ENCODE measurements at places on chromosomes 16 and 17.

DNA sequence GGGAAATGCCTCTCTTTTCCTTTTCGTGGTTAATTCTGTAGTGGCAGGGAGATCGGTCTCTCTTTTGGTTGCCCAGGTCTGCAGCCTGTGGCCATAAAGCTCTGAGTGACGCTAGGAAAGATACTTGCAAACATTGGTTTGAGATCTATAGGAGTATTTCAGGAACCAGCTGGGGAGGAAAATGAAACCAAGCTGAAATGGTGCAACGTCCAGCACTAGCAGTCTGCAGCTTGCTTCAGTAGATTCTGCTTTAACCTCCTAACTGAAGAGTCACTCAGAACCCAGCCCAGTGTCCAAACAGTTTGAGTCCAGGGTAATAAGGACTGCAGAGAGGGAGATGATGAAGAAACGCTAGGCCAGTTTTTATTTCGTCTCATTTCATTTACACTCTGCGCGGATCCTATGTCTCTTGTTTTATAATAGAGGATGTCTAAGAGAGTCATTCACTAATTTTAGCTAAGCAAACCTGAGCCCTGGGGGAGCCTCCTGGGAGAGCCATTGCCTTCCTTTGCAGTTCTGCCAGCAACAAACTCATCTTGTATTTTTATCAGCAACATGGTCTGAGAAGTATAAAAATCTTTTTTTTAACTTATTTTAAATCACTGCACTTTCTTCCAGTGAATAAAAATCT is 12.0 kb downstream of the SP2 start:
- DNase-seq: no peak

- no peak for DNase-seq
Observed at GRCh38 chr17:67801626-67802175, 23.6 kb upstream of the BPTF start.

DNA sequence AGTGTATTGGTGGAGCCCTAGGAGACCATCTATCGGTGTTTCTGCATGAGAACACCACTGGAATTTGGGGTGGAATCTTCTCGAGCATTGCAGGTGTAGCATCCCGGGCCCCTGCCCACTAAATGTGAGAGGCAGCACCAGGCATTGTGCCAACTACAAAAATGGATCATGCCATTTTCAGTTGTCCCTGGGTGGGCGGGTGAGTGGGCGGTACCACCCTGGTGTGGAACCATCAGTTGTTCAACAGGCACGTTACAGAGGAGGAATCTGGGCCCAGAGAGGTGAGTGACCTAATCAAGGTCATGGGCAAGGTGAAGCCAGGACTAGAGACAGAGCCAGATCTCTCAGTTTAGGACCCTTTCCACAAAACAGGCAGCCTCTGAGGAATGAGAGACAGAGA is 8.8 kb downstream of the PIPOX start:
- DNase-seq: no peak

GRCh38 chr17:78147315-78147998 is 1.3 kb downstream of the C17orf99 start:
- DNase-seq: no peak

DNA sequence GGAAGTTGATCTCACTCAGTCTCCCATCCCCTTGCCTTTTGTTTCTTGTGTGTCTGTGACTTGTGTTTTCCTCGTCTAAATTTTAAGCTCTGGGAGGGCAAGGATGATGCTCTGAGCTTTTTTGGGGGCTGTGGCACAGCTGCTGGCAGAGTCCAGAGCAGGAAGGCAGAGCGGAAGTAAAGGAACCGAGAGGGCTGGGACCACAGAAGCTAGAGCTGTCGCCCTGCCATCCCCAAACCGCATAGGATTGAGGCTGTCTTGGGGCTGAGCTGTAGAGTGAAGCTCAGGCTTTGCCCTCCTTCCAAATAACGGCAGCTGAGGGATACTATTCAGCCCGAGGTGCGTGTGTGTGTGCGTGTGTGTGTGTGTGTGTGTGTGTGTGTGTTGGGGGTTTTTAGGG is 3.8 kb upstream of the DNAH2 start:
- no peak for DNase-seq

DNA sequence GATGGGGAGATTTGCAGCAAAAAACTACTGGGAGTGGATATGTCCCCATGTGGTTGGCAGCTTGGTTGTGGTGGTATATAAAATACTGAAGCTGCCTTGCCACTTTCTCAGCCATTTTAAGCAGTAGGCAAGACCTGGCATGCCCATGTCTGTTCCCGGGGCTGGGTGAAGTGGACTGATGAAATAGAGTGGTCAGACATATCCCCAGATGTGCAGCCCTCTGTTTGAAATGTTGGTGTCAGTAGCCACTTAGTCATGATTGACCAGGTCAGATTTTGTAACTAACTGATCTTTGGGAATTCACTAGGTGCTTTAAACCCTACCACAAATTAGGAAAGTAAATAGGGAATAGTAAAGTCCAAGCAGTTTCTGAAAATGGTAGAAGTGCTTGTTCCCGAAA is 151.6 kb downstream of the PHKB start:
- no peak for DNase-seq

DNA sequence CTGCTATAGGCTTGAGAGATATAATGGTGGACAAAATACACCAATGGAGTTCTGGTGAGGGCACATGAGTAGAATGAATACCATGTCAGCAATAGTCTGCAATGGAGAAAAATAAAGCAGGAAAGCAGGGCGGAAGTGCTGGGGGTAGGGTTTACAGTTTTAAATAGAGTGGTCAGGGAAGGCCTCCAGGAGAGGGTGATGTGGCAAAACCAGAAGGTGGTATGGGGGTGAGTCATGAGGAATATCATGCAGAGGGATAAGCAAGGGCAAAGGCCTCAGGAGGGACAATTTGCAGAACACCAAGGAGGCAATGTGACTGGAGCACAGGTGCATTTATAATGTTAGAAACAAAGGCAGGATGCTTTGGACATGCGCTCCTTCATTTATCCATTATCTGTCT is 102.0 kb downstream of the ITFG1 start:
- DNase-seq: peak; percentile 52

DNA sequence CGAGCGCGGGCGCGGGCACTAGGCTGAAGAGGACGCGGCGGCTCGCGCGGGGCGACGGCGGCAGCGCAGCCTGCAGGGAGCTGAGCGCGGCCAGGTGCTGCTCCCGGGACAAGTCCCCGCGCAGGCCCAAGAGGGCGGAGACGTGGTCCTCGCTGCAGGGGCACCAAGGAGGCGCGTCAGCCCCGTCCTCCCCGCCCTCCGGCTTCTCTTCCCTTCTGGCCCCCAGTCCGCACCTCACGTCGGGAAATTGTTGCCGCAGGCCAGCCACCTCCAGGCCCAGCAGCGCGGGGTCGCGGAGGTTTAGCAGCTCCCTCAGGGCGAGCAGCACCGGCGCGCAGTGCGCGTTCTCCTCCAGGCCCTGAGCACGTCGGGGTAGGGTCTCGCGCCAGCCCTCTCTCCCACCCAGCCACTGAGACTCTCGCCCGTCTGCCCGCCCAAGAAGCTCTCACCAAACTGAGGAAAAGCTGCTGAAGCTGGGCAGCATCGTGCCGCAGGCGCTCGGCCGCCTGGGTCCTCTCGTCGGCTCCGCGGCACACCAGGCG is 761 bp upstream of the MATCAP1 start:
- no peak for DNase-seq

DNA sequence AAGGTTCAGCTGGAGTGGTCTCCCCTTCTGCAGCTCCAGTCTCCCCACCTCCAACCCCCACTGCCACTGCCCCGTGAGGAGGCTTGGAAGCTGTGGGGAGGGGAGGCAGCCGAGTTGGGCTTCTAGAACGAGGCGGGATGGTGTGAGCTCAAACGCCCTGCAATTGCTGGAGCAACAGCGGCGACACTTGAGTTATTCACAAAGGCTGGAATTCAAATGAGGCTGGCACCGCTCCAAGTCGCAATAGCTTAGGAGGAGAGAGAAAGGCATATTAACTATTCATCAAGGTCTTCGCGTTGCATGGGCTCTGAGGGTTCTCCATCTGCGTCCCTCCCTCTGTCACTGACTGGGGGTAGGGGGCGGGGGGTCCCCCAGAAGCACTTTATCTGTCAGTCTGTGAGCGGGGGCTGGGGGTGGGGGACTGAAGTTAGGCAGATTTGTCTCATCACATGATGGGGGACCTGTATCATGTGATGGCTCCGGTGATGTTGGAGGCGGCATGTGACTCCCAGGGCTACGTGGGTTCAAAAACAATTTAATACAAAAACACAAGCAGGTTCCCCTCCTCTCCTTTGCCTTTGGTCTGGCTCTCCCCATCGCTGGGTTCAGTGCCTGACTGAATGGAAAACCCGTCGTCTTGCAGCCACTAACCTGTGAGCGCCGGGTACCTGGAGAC is 70.5 kb downstream of the RBBP6 start:
- DNase-seq: no peak

DNA sequence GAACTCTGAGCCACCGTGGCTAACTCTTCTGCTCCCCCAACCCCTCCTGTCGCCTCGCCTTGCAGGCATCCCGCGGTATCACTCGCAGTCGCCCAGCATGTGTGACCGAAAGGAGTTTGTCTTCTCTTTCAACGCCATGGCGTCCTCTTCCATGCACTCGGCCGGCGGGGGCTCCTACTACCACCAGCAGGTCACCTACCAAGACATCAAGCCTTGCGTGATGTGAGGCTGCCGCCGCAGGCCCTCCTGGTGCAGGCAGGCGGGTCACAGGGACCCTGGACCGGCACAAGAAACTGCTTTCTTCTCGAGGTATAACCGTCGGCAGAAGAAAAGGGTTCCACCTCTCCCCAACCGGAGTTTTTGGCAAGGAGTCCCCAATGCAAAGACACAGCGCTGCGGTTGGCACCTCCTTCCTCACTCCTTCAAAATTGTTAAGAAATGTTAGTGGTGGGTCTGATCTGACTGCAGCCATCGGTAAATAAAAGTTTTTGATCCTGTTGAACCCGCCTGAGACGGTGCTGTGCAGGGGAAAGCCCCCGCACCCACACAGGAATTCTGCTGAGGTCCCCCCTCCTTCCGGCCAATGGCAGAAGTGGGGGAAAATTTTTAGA is 2.6 kb downstream of the FOXF1 start:
- DNase-seq: no peak

GRCh38 chr17:27860971-27861664 is 32.0 kb downstream of the LYRM9 start:
- no peak for DNase-seq

DNA sequence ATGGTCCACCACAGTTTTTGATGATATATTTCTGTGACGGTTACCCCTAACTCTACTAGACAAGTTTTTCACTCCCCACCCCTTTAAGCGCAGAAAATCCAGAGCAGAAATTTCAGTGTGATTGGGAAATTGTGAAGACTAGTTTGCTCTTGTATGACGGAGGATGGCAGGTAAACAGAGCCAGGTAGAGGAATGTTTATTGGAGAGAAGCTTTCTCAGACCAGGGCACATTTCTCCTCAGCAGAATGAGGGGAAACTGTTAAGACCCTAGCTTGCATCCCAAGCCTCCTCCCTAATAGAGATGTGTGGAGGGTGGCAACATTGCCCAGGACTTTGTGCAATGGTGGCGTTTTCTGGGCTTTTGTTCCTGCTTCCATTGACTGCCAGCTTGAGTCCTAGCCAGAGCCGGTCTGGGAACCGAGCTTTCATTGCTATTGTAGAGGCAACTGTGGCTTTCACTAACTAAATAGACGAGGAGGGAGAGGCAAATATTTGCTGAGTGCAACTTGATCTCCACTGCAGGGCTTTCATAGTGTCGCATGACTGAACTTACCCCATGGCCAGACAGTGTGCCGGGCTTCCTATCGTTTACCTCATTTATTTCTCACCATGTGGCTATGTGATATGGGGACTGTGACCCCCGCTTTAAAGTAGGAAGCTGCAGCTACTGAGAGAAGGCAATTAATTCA is 159.6 kb upstream of the MPHOSPH6 start:
- DNase-seq: no peak

- DNase-seq: no peak
Observed at GRCh38 chr16:62224646-62225209, 188.5 kb upstream of the CDH8 start.

- no peak for DNase-seq
Observed at GRCh38 chr16:65377195-65377594, 255.3 kb upstream of the CDH11 start.

GRCh38 chr17:28735242-28735722 is 6.7 kb downstream of the NEK8 start:
- no peak for DNase-seq

DNA sequence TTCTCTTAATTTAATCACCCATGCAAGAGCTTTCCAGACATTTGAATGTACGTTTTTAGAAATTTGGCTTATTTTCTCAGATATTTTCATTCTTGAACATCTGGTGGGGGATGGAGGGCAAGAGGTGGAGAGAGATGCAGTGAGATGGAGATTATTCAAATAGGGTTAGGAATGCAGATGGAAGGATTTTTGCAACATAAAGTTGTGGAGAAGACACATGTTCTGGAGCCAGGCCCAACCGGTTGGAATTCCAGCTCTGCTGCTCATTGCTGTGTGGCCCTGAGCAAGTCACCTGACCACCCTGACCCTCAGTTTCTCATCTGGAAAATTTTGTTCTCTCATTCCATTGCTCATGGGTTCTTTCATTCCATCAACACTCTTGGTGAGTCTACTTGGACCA is 66.9 kb downstream of the IRX3 start:
- DNase-seq: no peak

- DNase-seq: no peak
Observed at GRCh38 chr16:81586977-81587625, 142.5 kb downstream of the CMIP start.

- no peak for DNase-seq
Observed at GRCh38 chr17:18004884-18005305, 32.2 kb downstream of the DRC3 start.

GRCh38 chr16:27918755-27919154 is 144.8 kb downstream of the GSG1L start:
- DNase-seq: no peak

DNA sequence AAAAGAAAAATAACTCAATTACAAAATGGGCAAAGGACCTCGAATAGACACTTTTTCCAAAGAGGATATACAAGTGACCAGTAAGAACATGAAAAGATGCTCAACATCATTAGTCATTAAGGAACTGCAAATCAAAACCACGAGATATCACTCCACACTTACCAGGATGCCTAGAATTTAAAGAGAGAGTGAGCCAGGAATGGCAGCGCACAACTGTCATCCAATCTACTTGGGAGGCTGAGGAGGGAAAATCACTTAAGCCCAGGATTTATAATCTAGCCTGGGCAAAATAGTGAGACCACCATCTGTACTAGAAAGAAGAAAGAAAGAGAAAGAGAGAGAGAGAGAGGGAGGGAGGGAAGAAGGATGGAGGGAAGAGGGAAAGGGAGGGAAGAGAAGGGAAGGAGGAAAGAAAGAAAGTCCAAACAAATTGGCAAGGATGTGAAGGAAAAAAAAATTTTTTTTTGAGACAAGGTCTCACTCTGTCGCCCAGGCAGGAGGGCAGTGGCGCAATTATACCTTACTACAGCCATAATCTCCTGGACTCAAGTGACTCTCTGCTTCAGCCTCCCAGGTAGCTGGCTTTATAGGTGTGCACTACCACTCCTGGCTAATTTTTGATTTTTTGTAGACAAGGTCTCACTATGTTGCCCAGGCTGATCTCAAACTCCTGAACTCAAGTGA is 22.6 kb downstream of the TBX2 start:
- no peak for DNase-seq

DNA sequence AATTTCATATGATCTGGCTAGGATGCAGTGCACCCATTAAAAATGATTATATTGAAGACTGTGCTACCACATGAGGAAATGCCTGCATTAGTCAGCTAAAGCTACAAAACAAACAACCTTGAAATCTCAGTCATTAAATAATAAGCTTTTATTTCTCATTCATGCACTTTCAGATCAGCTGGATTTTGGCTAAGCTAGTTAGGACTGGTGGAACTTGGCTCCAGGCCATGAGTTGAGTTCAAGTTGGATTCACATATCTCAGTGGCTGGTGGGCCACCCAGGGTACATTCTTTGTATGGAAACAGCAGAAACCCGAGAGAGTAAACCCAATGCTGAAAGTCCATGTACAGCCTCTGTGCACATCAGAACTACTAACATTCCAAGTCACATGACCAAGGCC is 6.4 kb upstream of the SLFN12L start:
- DNase-seq: no peak

All from RCC 7860 (cell line).